PC-9 (cell line): ENCODE measurements at places on chromosomes 13 and 19. TPM values are rescaled to one million over a fixed set of nuclear protein-coding genes. Genes with fewer than 3 reads are reported as not detected.

DNA sequence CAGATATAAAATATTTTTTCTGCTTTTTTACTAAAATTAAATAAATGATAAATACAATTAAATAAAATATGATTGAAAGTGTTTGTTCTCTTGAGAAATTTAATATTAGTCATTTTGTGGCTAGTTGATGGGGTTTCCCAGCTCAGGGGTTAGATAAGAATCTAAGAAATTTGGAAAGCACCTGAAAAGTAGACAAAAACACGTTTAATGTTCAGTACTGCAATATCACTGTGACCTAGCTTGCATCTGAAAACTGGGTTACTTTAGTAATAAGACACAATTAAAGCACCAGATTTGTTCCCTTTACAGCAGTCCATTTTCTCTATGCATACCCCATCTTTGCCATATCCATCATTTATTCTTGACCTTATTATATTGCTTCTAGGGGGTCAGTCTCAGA is 1454.8 kb upstream of the SPRY2 start:
- no peak for DNase-seq

GRCh38 chr13:40539576-40540327 is 126.7 kb downstream of the FOXO1 start:
- no peak for DNase-seq

DNA sequence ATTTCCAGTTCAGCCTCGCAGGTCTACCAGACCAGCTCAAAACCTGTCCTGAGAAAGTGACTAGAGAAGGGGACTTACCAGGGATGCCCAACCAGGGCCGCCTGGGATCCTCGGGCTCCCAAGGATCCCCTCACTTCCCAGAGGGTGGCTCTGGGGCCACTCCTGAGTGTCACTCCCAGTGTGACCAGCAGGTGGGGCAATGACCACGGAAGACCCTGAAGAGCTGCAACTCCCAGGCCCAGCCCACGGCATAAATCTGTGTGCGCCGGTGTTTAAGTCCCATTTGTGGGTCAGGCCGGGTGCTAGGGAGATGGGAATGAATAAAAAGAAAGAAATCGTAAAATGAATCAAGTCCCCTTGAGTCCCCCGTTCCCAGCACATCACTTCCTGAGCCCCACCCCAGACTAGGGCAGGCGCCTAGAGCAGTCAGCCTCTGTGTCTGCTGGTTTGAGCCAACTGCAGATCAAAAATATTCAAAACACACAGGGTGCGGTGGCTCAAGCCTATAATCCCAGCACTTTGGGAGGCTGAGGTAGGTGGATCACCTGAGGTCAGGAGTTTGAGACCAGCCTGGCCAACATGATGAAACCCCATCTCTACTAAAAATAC is 10.7 kb downstream of the PTGIR start:
- peak; percentile 79 for DNase-seq

- no peak for DNase-seq
Observed at GRCh38 chr13:50071379-50071778, 56.1 kb downstream of the KCNRG start.

- no peak for DNase-seq
Observed at GRCh38 chr13:111846391-111847159, 220.4 kb upstream of the SOX1 start.

GRCh38 chr13:21297447-21297846 is 121.0 kb downstream of the MRPL57 start:
- no peak for DNase-seq

DNA sequence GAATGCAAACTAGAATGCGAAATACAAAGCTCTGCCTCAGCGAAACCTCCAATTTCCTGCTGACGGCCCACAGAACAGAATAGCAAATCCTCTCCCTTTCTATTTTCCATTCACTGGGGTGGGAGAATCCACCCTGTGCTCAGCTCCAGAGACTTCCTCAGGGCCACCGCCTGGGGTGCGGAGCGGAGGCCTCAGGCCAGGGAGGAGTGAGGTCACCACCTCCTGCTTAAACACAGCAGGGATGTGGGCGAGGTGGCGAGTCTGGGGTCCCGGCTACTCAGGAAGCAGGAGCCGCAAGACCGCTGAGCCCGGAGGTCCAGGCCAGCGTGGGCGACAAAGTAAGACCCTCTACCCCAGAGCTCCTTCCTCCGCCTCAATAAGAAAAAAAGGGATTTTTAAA is 666 bp upstream of the ZNF320 start:
- DNase-seq, result no peak

DNA sequence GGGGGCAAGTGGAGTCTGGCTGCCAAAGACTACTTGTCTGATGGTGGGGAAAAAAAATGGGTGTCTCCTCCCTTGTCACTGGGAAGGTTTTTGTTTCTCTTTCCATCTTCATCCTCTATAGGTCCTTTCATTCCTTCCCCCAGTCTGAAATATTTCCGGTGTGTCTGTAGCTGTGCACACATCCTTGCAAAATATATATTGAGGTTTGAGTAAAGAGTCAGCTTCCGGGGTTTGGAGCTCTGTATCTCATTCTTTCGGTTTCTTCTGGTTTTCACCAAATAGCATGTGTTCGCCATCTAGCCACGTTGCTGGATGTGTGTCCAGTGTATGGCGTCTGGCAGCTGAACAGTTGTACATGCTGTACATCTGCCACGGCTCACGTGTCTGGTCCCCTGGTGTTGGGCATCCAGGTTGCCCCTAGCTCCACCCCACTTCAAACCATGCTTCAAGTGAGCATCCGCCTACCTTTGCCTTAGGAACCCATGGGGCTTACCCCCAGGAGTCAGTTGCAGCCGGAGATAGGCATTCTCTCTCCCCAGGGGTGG is 142.2 kb downstream of the SIPA1L3 start:
- DNase-seq, result no peak

The JUND gene
- total RNA-seq, result 115 and 150 TPM in 2 replicates

The FOXO1 gene
- total RNA-seq, result 9.0 and 10.5 TPM in 2 replicates

The CGB2 gene
- total RNA-seq, result not detected in 2 replicates

The SPRED3 gene
- 4.7 and 5.4 TPM in 2 replicates for total RNA-seq
